ENCODE measurements at places on chromosomes 2 and 18. TPM values are rescaled to one million over a fixed set of nuclear protein-coding genes. Genes with fewer than 3 reads are reported as not detected.

The LOXHD1 gene
- not detected for total RNA-seq

The NCKAP5 gene
- 1.4 TPM for total RNA-seq

The LRRC30 gene
- total RNA-seq = not detected

The REG3A gene
- not detected for total RNA-seq

The M1AP gene
- total RNA-seq = not detected

The SKA1 gene
- total RNA-seq = 12.4 TPM

The TGIF1 gene
- total RNA-seq = 140 TPM

The MAL gene
- not detected for total RNA-seq

The RGPD3 gene
- total RNA-seq = 0.20 TPM

The INPP5D gene
- total RNA-seq = 0.60 TPM

The NOTO gene
- not detected for total RNA-seq

The LINC00305 gene
- total RNA-seq = not detected

The RAPH1 gene
- total RNA-seq = 7.9 TPM

The CD302 gene
- total RNA-seq = 2.5 TPM

The GPR75 gene
- 2.0 TPM for total RNA-seq

The SLC9A4 gene
- total RNA-seq = not detected

The DPP4 gene
- total RNA-seq = 0.79 TPM

The CYRIA gene
- total RNA-seq = 0.60 TPM

The GDF7 gene
- total RNA-seq = 0.09 TPM

The ZRANB3 gene
- 6.7 TPM for total RNA-seq

The C1QL2 gene
- total RNA-seq = 0.28 TPM

The TFPI gene
- total RNA-seq = 59.6 TPM

The TYW5 gene
- total RNA-seq = 5.6 TPM

The VWA3B gene
- total RNA-seq = 0.33 TPM

The SNED1 gene
- total RNA-seq = 0.33 TPM

The MROH2A gene
- not detected for total RNA-seq

The RUFY4 gene
- not detected for total RNA-seq

The UGT1A8 gene
- total RNA-seq = not detected

The ARL5A gene
- 22.1 TPM for total RNA-seq

The GNAL gene
- 5.4 TPM for total RNA-seq

The REEP1 gene
- total RNA-seq = 0.68 TPM

The ACADL gene
- total RNA-seq = not detected

The GCG gene
- not detected for total RNA-seq

The UGT1A7 gene
- 6.2 TPM for total RNA-seq

The ACVR1C gene
- 0.08 TPM for total RNA-seq

The CXCR4 gene
- total RNA-seq = 0.85 TPM

The DNAJC5G gene
- total RNA-seq = not detected

The PLEK gene
- total RNA-seq = not detected

The SF3B1 gene
- 162 TPM for total RNA-seq

The MERTK gene
- 1.9 TPM for total RNA-seq

The LBX2 gene
- total RNA-seq = 2.9 TPM

The FOXI3 gene
- not detected for total RNA-seq

The ITSN2 gene
- 23.9 TPM for total RNA-seq

The PROKR1 gene
- total RNA-seq = not detected

The QPCT gene
- 19.4 TPM for total RNA-seq

The RGPD4 gene
- 0.11 TPM for total RNA-seq

The KCNJ3 gene
- total RNA-seq = not detected

The FBLN7 gene
- total RNA-seq = 0.28 TPM

The LOXL3 gene
- 0.32 TPM for total RNA-seq

The RAMP1 gene
- total RNA-seq = not detected
